ENCODE measurements at places on chromosomes 3 and 15. TPM values are rescaled to one million over a fixed set of nuclear protein-coding genes. Genes with fewer than 3 reads are reported as not detected.

DNA sequence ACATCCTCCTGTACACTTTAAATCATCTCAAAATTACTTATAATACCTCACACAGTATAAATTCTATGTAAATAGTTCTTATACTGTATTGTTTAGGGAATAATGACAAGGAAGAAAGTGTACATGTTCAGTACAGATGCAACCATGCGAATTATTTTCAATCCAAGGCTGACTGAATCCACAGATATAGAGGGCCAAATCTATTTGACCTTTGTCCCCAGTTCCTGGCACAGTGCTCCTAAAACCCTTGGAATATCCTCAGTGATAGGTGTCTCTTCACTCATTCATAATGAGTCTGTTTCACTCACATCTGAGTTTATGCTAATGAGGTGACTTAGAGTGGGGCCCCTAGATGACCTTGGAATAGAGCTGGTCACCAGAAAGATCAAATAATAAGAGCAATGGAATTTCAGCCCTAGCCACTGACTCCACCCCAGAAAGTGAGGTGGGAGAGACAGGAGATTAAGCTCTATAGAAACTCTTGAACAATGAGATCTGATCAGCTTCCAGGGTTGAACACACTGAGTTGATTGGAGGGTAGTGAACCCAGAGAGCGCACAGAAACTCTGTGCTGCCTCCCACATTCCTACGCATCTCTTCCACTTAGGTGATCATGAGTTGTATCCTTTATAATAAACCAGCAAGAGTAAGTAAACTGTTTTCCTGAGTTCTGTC, 65.3 kb downstream of the ADAM10 start:
- no peak for DNase-seq

The MCTP2 gene
- total RNA-seq = 19.7 TPM

DNA sequence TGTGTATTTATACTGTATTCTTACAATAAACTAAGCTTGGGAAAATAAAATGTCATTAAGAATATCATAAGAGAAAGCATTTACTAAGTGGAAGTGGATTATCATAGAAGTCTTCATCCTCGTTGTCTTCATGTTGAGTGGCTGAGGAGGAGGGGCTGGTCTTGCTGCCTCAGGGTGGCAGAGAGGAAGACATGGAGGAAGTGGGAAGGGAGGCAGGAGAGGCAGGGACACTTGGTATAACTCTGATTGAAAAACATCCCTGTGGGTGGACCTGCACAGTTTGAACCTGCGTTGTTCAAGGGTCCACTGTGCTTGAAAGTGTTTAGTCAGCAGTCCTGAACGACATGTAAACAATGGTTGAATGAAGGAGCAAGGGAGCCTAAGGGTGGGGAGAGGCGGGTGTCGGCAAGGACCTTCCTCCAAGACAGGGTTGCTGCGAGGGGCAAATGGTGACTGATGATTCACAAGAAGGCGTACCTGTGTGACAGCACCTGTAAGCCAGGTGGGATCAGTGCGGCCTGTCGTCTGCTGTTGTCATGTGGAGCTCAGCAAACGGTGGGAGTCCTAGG, 103.8 kb upstream of the KLF13 start:
- no peak for DNase-seq

The PAK6 gene
- total RNA-seq = 53.5 TPM

DNA sequence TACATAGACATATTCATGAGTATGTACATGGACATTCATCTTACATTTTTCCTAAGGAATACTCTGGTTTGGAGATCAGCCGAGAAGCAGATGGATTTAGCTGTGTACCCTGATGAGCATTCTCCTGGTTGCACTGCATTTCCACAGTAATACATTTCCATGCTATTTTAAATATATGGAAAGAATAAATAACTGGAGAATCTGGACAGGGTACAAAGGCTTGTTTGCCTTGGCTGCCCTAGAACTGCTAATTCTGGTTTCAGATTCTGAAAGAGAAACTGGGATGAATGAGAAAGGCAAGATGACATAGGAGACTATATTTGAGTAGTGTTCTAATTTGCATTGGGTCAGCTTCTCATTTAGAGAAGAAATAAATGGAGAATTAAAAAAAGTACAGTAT, 190.8 kb upstream of the FAM3D start:
- no peak for DNase-seq

The ARIH1 gene
- total RNA-seq = 35.5 TPM
